Chondrocyte (in vitro differentiated cells): ENCODE measurements at places on chromosomes 6 and 20. TPM values are rescaled to one million over a fixed set of nuclear protein-coding genes. Genes with fewer than 3 reads are reported as not detected.

DNA sequence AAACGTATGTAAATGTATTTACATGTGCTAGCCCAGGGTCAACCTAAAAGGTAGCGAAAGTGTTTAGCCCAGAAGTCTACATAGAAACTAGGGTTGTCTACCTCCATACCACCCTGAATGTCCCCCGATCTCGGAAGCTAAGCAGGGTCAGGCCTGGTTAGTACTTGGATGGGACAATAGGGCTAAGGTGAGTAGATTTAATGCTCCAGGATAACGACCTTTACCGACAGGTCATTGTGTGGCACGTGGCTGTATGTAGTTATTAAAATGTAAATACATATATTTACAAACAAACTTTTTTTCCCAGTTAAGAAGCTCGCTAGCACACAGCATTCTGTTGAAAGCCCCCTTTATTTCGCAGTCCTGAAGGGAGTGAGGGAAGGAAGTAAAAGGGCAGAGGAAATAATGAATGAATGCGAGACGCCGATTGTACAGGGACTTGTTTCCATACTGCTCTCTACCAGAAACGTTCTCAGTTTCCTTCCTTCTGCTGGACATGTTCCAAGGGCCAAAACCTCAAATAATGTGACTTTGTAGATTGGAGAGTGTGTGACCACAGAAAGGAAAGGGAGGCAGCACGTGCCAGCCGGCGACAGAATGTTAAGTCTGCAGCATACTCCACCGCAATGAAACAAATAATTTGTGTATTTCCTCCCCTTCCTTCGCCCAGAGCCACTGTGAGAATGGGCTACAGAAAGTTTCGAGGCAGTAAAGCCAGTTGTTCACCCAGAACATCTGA is 612 bp downstream of the ADAT2 start:
- no peaks in the 10 kb centered on the region for H3K27me3 ChIP-seq
- peak overlapping the region; percentile 96 for H3K27ac ChIP-seq
- H3K4me1 ChIP-seq = peaks cover 22% of the 10 kb centered on the region
- peak overlapping the region; percentile 88 for H3K4me3 ChIP-seq
- DNase-seq = no peak
- H3K36me3 ChIP-seq = peaks cover 1% of the 10 kb centered on the region

GRCh38 chr6:132011582-132011981 is 60.4 kb upstream of the CCN2 start:
- no peak for DNase-seq
- H3K36me3 ChIP-seq = no peaks in the 10 kb centered on the region
- H3K4me3 ChIP-seq = no peak overlapping the region
- no peaks in the 10 kb centered on the region for H3K27me3 ChIP-seq

- H3K4me1 ChIP-seq = no peaks in the 10 kb centered on the region
- H3K36me3 ChIP-seq = no peaks in the 10 kb centered on the region
- H3K4me3 ChIP-seq = no peak overlapping the region
- no peak overlapping the region for H3K27ac ChIP-seq
These were observed 40.1 kb upstream of the TFAP2C start for GRCh38 chr20:56588996-56589395.

The OR2J3 gene
- total RNA-seq = not detected in 3 replicates

DNA sequence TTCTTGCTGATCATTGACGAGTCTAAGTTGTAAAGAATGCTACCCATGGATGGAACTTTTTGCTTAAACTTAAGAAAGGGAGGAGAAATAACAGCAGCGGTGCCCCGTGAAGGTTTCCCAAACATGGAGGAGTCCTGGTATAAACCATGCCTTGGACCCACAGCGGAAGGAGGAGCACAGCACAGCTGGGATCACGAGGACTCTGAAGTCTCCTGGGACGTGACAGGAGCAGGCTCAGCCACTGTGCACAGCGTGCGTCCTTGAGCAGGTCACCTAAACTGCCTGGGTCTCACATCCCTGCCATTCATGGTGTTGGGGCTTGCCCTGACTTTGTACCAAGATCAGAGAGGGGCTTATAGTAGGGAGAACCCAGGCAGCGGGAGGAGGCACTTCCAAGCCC is 56.1 kb upstream of the UNC93A start:
- H3K27ac ChIP-seq = no peak overlapping the region
- DNase-seq = peak; percentile 50
- H3K27me3 ChIP-seq = peaks cover 44% of the 10 kb centered on the region
- H3K4me3 ChIP-seq = no peak overlapping the region
